ENCODE measurements at places on chromosomes 12 and 14.
A peak's percentile ranks its signal among the peaks of the same experiment; 100 is the strongest.

GRCh38 chr14:101001311-101002069 is 98.0 kb upstream of the RTL1 start:
- no peak for DNase-seq

GRCh38 chr12:24840046-24840800 is 108.7 kb downstream of the BCAT1 start:
- no peak for DNase-seq

GRCh38 chr12:3523728-3524127 is 32.7 kb downstream of the PRMT8 start:
- DNase-seq = peak; percentile 49

DNA sequence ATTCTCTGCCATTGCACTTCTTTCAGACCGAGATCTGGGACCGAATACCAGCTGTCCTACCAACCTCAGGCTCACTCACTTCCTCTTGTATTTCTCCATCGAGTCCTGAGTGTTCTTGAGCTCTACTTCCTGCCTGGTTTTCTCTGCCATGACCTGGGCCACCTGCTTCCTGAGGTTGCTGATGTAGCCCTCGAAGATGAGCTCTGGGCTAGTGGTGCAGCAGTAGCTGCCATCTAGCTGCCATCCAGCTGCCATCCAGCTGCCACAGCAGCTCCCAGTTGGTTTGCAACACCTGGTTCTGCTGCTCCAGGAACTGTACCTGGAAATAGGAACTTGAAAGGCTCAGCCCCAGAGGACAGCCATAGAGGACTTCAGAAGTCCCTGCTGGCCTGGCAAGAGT is 15.0 kb upstream of the KRT73 start:
- no peak for DNase-seq

GRCh38 chr14:66070542-66071319 is 415.4 kb upstream of the CCDC196 start:
- peak; percentile 70 for DNase-seq

GRCh38 chr14:55427439-55427838 is 13.0 kb downstream of the TBPL2 start:
- no peak for DNase-seq

DNA sequence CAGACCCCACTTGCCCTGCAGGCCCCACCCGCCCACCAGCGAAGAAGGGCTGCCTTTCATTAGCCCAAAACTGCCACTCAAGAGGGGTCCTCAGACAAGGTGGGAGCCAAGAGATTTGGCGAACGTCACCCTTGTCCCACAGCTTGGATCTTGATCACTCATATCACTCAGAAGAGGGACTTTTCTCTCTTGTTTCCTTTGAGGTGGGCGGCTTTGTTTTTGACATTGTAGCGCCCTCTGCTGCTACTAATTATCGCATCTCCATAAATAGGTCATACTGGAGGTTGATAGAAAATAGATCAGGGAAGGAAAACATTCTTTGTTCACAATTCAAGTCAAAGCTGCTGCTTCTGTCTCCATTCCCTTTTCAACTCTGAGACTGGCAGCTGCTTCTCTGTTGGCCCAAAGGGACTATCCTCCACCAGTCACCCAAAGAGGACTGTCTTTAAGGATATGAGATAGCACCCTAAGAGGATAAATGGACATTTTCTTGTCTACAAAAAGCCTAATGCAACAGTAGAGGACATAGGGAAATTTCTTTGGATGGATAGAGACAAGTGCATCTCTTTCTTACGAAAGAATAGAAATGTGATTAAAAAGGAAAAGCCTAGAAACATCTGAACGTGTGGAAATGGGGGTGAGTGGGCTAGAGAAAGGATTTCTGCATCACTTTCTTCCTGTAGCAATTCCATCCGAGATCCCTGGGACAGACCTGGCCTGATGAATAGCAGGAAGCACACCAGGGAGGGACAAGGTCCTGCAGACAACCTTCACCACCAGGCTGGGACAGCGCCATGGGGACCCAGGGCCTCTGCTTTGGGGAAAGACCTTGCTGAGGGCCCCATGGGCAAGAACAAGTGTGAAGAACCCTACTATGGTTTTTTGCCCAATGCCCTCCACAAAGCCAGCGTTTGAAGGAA is 115.8 kb downstream of the DAD1 start:
- peak; percentile 50 for DNase-seq

DNA sequence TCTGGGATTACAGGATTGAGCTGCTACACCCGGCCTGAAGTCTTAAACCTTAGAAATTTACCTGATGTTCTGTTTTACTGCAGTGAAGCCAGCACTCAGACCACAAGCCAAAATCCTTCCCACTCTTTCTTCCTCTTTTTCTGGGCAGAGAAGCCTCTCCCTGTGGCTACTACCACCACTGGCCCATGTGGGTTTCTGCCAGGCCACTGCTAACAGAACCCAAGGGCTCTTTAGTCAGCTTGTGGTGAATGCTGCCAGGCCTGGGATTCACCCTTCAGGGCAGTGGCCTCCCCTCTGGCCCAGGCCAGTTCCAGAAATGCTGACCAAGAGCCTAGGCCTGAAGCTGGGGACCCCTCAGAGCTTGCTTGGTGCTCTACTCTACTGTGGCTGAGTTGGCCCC is 35.3 kb downstream of the GAS2L3 start:
- DNase-seq = no peak

DNA sequence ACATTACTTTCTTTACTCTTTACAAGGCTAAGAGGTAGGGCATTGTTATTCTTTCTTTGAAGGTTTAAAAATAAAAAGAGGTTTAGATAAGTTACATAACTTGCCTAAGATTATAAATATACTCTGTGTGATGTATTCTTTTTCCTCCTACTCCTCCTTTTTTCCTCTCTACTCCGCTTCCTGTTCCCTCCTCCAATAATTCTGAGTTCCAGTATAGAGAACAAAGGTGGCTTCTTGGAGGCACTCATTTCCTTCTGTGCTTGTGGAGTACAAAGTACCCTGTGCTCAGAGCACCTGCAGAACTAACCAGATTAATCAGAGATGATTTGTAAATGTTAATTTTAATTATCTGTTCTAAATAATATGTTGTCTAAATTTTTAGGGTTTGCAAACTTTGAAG is 11.3 kb downstream of the LRRC9 start:
- DNase-seq = peak; percentile 29

- no peak for DNase-seq
Observed at GRCh38 chr12:49092086-49092815, 2.4 kb downstream of the DHH start.

GRCh38 chr12:43436597-43436996 is 115.4 kb downstream of the ADAMTS20 start:
- DNase-seq = no peak

- no peak for DNase-seq
Observed at GRCh38 chr12:120658286-120659150, 18.1 kb downstream of the CABP1 start.

DNA sequence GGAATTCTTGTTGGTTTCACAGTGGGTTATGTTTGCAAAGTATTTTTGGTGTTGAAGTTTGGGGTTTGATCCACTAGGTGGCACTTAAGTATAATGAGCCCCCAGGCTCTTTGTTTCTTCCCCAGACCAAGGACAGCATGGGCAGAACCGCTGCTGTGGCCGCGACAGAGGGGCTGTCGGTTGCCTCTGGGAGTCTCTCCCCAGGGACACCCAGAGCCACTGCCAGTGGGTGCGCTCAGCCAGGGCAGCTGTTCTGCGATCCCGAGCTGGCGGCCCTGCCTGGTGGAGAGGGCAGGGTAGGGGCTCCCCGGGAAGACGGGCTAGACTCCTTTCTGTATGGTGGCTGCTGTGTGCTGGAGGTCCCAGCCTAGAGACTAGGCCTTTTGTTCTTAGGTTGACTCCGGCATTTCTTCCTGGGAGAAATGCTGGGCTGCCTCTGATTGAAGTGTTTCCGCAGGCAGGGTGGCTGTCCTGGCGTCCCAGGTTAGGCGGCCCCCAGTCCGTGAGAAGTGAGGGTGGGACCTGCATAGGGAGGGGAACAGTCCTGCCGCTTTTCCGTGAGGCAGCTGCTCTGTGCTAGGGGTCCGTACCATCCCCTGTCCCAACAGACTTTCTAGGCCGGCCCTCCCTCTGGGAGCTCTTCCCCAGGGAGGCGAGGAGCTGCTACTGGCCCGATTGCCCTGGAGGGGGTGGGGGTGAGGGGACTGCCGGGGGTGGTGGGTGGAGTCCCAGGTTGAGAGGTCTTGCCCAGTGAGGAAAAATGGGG is 253.1 kb upstream of the PELI2 start:
- no peak for DNase-seq

DNA sequence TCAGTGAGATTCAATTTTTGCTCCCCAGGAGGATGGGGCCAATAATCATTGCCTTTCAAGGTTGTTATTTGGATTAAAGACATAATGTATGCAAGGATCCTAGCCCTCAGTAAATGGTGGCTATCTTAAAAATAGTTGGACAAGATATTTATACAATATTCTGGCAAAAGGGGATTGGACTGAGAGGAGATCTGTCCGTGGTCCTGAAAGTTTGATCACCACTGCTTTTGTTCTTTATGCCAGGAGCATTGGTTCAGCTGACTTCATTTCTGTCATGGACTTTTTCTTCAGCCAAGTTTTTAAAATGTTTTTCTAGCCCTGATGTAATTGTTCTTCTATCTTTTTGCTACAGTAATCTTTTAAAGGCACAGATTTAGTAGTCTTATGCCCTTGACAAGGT is 70.2 kb upstream of the TCL1A start:
- no peak for DNase-seq

GRCh38 chr14:99393059-99393655 is 87.5 kb downstream of the SETD3 start:
- DNase-seq = peak; percentile 59

All from colonic mucosa (tissue), 4 donors.